Left ventricle myocardium inferior (tissue), 1 donor: ENCODE measurements at places on chromosomes 6 and 20. TPM values are rescaled to one million over a fixed set of nuclear protein-coding genes. Genes with fewer than 3 reads are reported as not detected.

- DNase-seq, result no peak
Observed at GRCh38 chr6:90080876-90081481, 186.7 kb downstream of the GJA10 start.

- DNase-seq, result no peak
Observed at GRCh38 chr6:73604020-73604419, 49.8 kb downstream of the SLC17A5 start.

- DNase-seq, result no peak
Observed at GRCh38 chr6:5174756-5175549, 85.8 kb downstream of the LYRM4 start.

- no peak for DNase-seq
Observed at GRCh38 chr20:42941629-42942028, 248.1 kb downstream of the PTPRT start.

DNA sequence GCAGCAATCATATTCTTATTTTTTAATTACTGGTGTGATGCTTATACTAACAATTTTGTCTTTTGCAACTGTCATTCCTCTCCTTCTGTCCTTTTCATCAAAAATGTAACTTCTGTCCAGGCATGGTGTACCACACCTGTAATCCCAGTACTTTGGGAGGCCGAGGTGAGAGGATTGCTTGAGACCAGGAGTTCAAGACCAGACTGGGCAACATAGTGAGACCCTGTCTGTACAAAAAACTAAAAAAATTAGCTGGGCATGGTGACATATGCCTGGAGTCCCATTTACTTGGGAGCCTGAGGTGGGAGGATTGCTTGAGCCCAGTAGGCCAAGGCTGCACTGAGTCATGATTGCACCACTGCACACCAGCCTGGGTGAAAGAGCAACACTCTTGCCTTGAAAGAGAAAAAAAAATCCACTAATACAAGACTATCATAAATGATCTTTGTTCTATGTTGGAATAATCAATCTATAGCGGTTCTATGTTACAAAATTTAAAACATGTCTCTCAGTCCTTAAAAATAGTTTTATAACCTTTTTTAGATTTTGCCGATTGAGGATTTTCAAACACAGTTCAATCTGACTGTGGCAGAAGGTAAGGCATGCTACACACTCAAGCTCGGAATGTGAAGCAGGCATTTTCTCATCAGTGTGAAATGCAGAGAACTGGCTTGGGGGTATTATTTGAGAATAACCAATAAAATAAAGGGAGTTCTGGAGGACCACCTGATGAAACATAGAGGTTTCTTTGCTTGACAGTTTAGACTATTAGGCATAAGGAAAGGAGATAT, 70.4 kb downstream of the ENPP1 start:
- no peak for DNase-seq

DNA sequence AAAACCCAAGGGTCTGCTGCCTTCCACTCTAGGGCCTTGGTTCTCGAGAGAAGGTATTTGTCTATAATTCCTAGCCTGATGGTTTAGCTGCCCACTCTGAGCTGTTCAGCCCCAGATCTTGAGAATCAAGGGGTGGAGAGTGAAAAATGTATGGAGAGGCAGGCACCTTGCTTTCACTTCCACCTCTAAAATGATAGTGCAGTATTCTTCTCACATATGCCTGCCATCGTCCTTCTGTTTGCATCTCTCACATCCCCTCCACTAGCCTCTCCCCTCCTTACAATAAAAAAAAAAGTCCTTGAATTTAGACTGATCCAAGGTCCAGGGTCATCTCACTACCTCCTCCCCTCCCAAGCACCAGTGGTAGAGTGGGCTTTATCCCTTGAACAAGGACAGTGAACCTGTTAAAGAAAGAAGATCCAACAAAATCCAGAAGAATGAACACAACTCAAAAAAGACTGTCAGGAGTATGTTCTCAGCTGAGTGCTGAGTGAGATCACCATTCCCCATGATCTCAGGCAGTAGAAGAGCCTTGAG, 104.2 kb downstream of the HIVEP1 start:
- DNase-seq, result no peak

DNA sequence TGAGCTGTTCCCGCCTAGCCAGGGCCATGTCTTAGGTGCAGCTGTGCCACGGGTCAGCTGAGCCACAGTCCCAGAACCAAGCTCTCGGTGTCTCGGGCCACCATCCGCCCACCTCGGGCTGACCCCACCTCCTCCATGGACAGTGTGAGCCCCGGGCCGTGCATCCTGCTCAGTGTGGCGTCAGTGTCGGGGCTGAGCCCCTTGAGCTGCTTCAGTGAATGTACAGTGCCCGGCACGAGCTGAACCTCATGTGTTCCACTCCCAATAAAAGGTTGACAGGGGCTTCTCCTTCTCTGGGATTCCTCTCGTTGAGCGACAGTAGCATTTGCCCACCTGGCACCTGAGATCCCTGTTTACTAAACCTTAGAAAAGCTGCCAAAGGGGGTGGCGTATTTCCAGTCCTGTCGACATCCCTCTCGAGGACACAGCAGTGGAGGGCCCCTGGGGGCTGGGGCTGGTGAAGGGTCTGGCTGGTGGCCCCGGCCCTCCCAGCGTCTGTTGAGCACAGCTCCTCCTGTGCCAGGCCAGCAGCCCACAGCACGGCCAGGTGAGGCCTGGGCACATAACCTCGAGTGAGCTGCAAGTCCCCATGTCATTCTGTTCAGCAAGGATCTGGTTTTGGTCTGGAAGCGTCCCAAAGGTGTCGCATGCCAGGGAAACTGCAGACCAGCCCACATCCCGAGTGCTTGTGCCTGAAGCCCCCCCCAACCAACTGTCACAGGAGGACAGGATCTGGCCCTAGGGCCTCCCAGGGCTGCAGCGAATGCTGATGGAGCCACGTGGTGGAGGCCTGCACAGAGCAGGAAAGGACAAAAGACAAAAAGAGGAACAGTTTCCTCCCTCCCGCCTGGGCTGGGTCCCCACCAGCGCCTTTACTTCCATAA, 21.2 kb upstream of the PYGB start:
- DNase-seq, result peak; percentile 68

DNA sequence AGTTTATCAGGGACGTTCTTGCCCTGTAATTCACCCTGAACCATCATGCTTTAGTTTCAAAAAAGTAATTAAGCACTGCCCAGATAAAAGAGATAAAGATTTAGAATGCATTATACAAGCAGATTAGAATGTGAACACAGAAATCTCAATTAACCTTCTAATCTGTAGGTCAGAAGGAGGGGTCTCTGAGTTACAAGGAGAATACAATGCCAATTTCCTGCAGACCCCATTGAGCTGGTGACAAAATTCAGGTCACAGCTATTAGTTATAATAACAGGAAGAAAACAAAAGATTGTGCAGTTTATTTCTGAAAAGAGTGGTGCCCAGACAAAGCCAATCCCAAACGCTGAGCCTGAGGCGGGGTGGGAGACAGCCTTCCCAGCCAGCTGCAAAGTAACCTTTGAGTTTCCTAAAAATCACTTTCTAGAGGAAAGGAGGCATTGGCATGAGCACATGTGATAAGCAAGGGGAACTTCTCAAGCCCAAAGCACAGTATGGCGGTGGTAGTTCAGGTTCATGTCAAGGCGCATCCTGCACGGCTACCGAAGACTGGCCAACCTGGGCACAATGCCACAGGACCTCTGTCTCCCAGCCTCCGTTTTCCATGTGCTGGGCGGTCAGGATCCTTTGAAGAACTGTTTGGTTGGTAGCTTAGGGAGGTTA, 192.5 kb downstream of the TTLL2 start:
- DNase-seq, result no peak

DNA sequence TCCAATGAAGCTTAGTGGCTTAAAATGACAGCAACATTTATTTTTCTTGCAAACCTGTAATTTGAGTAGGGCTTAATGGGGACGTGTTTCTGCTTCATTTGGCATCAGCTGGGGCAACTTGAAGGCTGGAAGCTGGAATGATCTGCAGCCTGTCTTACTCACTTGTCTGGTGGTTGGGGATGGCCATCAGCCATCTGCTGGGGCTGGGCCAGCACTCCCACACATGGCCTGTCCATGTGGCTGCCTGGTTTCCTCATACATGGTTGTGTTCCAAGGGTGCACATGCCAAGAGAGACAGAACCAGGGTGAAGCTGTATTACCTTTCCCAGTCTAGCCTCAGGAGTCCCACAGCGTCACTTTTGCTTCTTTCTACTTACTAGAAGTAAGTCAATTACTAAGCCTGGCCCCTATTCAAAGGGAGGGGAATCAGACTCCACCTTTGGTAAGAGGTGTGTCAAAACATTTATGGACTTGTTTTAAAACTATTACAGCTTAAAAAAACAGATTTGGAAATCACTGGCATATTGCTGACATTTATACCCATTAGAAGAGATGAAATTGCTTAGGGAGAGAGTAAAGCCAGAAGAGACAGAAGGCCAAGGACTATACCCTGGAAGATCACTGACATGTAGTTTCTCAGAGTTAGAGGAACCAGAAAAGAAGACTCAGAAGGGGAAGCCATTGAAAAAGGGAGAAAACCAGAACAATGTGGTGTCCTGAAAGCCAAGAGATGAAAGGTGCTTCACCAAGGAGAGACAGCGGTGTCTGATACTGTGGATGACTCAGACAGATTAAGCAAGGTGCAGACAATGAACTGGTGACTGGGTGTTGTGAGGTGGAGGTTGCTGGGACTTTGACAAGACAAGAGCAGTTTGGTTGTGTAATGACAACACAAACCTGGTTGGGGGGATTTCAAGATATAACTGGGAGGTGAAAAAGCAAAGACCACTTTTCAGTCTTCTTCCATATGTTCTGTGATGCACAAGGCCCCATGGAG, 345.2 kb downstream of the GJA1 start:
- peak; percentile 78 for DNase-seq

DNA sequence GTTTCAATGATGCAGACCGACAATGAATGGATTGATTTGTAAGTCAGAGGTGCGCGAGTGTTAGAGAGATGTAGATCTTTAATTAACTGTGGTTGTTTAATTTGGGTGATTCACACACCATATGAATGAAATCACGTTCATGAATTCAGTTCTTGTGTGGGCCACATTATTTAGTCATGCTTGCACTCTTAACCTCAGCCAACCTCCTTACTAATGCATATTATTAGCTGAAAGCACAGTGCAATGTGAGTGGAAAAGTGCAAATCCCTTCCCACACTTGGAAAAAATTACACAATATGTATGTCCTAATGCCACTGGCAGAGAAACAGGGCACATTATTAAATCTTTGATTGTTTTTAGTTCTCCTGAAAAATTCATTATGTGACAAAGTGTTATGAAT, 512.5 kb downstream of the BCKDHB start:
- no peak for DNase-seq

GRCh38 chr6:138293428-138294395, 75.4 kb upstream of the PBOV1 start:
- DNase-seq, result no peak

DNA sequence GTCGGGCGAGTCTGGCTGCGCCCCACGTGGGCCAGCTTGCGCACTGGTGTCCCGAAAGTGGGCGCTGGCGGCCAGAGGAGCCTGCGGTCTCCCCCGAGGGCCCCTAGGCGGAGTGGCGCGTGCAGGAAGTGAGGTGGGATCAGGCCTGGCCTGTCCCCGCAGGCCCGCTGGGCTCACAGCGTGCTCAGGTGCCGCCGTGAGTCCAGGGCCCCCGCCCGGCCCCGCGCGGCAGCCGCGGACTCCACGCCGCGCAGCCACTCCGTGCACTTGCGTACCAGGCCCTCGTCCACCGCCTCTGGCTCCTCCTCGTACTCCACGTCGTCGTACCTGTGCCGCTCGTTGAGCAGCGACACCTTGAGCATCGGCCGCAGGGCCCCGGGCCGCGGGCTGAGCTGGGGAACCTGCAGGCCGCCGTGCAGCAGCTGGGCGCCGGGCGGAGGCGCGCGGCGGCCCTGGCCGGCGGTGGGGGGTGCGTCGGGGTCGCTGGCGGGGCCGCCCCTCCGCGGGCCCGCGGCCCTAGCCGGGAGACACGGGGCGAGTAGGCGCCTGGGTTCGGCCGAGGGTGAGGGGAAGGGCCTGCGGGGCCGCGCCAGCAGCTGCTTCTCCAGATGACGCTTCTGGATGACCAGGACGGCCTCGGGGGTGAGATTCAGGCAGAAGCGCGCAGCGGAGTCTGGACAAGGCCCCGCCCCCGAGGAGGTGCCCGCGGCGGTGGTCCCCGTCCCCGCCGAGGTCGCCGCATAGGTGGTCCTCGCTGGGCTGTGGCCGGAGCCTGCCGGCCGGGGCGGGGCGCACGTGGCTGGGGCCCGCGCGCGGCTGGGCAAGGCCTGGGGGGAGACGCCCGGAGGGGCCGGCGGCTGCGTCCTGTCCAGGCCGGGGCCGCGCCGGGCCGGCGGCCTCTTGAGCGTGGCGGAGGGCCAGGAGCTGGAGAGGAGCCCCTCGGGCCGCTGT, 835 bp downstream of the PRR18 start:
- DNase-seq, result no peak

- no peak for DNase-seq
Observed at GRCh38 chr6:89372506-89372901, 20.0 kb upstream of the UBE2J1 start.

- DNase-seq, result peak; percentile 36
Observed at GRCh38 chr6:46098678-46099077, 31.1 kb upstream of the ENPP4 start.

DNA sequence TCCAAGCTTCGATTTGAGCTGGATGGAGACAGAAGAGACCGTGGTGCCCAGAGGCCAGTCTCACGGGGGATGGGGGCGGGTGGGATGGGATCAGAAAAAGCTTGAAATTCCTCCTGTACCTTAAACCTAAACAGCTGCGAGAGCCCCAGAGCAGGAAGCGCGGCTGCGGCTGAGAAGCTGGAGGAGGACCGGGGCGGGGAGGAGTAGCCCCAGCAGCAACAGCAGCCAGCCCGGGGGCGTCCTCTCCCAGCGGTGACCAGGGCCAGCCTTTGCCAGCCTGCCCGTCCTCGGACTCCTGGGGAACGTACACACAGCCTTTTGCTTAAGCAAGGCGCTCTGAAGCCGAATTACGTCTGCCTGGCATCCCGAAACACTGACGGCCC, 17.4 kb upstream of the PRDM13 start:
- no peak for DNase-seq

DNA sequence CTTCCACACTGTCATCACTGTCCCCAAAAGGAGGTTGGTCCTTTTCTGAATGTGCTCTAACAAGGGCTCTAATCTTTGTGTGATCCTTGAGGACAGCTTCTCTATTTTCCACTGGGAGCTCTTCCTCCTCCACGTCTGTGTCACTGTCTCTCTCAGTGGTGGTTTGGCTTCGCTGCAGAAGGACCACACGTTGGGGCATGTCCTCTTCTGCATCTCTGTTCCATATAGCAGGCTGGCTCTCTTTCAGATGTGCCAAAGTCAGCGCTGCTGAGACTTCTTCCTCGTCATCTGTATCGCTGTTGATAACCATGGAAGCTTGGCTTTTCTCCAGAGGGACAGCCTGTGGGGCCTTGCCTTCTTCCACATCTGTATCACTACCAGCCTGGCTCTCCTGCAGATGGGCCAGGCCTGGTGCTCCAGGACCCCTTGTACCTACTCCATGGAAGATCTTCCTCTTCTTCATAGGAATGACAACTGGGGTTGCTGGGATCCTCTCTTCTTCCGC, 4.6 kb downstream of the MDC1 start:
- DNase-seq, result no peak

The IL17F gene
- total RNA-seq, result not detected

The HSPA1L gene
- total RNA-seq, result 2.2 TPM

The ANKRD66 gene
- total RNA-seq, result not detected

The ASIP gene
- 32.6 TPM for total RNA-seq

The AKAP12 gene
- total RNA-seq, result 13.1 TPM

The COL9A1 gene
- 0.08 TPM for total RNA-seq

The GHRH gene
- total RNA-seq, result 0.93 TPM

The CCN6 gene
- not detected for total RNA-seq

The IDH3B gene
- total RNA-seq, result 220 TPM
